ENCODE measurements at places on chromosomes 7 and 10. TPM values are rescaled to one million over a fixed set of nuclear protein-coding genes. Genes with fewer than 3 reads are reported as not detected.

Gene FZD8
- 8.9 TPM for total RNA-seq

GRCh38 chr7:2920956-2921652, 77.0 kb upstream of the GNA12 start:
- DNase-seq: peak; percentile 34

DNA sequence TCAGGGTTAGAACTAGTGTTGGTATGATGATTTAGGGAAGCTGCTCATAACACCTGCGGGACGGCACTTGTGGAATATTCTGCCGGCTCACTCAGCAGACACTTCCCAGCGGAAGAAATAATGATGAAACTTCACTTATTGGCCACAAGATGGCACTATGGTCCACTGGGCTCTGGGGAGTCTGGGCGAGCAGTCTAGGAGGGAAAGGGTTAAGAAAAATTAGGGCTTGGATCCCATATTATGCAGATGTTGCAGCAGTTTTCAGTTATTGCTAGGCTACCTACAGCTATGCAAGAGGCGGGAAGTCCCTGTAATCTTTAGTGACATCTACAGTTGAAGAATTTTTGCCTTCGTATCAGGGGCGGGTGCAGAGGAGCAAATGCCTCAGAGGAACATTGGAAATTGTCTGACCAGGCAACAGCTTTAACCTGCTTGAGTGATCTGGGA, 238.7 kb upstream of the PRSS58 start:
- peak; percentile 46 for DNase-seq

DNA sequence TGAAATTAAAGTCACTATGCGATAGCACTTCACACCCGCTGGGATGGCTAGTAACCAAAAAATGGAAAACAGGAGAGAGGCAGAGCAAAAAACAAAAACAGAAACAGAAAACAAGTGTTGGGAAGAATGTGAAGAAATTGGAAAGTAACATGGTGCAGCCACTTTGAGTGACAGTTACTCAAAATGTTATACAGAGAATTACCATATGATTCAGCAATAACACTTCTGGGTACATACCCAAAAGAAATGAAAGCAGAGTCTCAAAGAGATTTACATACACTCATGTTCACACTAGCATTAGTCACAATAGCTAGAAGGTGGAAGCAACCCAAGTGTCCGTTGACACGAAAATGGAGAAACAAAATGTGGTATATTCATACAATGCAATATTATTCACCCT, 88.6 kb upstream of the KCNIP2 start:
- no peak for DNase-seq

DNA sequence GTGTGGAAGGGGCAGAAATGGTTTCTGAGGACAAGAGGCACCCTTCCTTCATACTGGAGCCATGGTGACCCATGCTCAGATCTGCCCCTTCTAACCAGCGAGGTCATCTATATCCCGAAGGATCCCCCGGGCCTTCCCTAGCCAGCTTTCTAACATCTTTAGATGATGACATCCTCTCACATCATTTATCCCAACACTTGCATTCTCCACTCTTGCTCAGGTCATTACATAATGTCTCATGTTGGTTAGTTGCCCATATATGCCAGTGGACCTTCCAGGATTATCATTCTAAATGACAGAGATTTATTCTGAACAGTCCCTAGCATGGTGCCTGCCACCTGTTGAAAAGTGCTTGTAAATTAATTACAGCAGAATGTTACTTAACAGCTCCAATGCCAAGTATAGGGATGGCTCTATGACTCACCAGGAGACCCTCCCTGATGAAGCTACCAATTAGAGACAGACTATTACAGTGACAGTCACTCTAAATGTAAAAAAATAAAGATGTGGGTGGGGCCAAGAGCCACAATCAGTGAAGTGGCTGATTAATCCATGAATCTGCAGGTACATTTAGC, 22.6 kb upstream of the ABLIM1 start:
- DNase-seq: no peak

- DNase-seq: no peak
These were observed 189.7 kb downstream of the KIF20B start for GRCh38 chr10:89891006-89891535.

DNA sequence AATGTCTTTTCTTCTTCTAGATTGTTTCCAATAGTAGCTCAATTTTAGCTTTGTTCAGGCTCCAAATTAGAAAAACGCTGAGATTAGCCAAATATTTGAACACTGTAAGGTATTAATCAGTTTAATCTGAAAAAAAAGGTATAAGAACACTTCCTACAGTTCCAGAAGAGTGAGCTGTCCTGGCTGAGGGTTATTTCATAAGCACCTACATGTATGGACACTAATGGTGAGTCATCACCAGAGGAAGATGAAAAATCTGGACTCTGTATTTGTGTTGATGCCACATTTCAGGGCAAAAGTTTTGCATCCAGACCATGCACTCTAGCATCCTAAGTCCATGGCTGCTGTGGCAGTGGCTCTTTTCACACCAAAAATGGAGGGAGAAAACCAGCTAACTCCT, 189.5 kb downstream of the ANKRD30A start:
- peak; percentile 78 for DNase-seq

DNA sequence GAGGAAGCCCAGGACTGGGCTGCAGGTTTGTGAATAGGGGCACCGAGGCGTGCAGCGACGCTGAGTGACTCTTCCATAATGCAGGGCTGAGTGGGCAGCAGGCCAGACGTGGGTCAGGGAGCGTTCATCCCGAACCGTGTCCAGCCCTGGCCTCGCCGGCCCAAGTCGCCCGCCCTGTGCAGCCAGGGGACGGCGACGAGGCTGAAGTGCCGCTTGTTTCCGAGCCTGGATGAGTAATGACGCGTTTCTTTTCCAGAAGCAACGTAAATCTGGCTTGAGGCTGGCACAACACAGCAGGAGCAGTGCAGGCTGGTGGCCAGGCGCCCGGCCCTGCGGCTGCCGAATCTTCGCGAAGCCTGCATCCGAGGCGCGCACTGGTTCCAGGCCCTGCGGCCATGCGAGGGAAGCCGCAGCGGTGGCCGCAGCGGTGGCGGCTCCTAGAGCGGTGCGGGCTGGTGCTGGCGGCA, 74.0 kb upstream of the SEC61G start:
- DNase-seq: no peak

GRCh38 chr7:91373111-91373800, 109.0 kb downstream of the FZD1 start:
- DNase-seq: no peak

Data from mammary epithelial cell (primary cell).